ENCODE measurements at places on chromosomes 1 and 21. TPM values are rescaled to one million over a fixed set of nuclear protein-coding genes. Genes with fewer than 3 reads are reported as not detected.

TEDDM1 gene
- not detected for total RNA-seq

HLX gene
- total RNA-seq: 5.0 TPM

LENEP gene
- total RNA-seq: not detected

ZBTB8B gene
- total RNA-seq: under 0.01 TPM

CD52 gene
- 12.8 TPM for total RNA-seq

LRRC41 gene
- 69.2 TPM for total RNA-seq

ADGRB2 gene
- total RNA-seq: 2.9 TPM

LRRC71 gene
- not detected for total RNA-seq

PLCH2 gene
- 12.0 TPM for total RNA-seq

KRTAP21-1 gene
- total RNA-seq: not detected

FCGR3B gene
- 3.9 TPM for total RNA-seq

SPRR2F gene
- total RNA-seq: not detected

AMPD1 gene
- not detected for total RNA-seq

CELSR2 gene
- 1.3 TPM for total RNA-seq

IFI44 gene
- total RNA-seq: 20.0 TPM

KCNN3 gene
- 1.0 TPM for total RNA-seq

All from breast epithelium (tissue), 4 donors.